Fibroblast of villous mesenchyme (primary cell): ENCODE measurements at places on chromosomes 4 and X. TPM values are rescaled to one million over a fixed set of nuclear protein-coding genes. Genes with fewer than 3 reads are reported as not detected.

GPR119 gene
- not detected in 2 replicates for total RNA-seq

NAP1L3 gene
- total RNA-seq = 5.5 and 9.1 TPM in 2 replicates

STOX2 gene
- total RNA-seq = 0.43 and 0.97 TPM in 2 replicates

TEX13D gene
- not detected in 2 replicates for total RNA-seq

FAM47A gene
- total RNA-seq = not detected in 2 replicates

PDE6B gene
- total RNA-seq = under 0.01 TPM in 1 of 2 replicates, not detected in the other

TCEANC gene
- total RNA-seq = 2.3 and 5.2 TPM in 2 replicates

CAPN6 gene
- 0.97 and 1.3 TPM in 2 replicates for total RNA-seq

ADAMTS3 gene
- total RNA-seq = 2.6 and 3.0 TPM in 2 replicates

SCD5 gene
- total RNA-seq = 2.3 and 6.9 TPM in 2 replicates

ZNF157 gene
- total RNA-seq = under 0.01 TPM in 2 replicates

TKTL2 gene
- total RNA-seq = under 0.01 TPM in 1 of 2 replicates, not detected in the other

SMR3A gene
- total RNA-seq = not detected in 2 replicates

OPHN1 gene
- total RNA-seq = 9.0 and 13.0 TPM in 2 replicates

DNA sequence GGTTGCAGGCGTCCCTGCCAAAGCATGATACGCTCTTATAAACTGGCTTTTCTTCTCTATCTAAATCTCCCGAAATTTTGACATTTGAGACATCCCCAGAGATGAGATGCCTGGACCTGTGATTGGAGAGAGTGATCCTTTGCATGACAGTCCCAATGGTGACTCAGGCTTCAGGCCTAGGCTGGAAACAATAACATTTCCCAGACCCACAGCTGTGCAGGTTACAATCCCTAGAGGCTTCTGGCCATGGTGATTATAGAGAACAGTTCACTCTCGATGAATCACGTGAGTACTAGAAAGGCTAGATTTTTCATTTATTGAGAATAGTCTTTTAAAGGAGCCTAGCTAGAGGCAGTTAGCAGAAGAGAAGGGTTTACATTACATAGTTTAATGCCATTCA is 75.9 kb downstream of the SPATA18 start:
- DNase-seq = no peak

DNA sequence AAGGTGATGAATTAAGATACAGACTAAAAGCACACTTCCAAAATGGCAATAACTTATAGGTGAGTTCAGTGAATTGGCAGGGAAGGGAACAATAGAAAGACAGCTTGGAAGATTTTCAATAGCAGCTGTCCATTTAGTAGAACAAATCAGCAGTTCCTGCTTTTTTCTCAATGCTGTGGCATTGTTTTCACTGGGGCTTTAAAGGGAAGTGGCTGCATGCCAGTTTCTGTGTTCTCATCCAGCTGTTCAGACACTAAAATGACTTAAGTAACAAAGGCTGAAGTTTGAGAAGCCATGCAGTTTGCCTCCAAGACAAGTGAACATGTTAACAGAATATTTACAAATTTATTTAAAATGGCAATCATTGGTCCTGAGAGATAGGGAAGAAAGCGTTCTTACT is 291.9 kb downstream of the FAM47A start:
- no peak for DNase-seq

DNA sequence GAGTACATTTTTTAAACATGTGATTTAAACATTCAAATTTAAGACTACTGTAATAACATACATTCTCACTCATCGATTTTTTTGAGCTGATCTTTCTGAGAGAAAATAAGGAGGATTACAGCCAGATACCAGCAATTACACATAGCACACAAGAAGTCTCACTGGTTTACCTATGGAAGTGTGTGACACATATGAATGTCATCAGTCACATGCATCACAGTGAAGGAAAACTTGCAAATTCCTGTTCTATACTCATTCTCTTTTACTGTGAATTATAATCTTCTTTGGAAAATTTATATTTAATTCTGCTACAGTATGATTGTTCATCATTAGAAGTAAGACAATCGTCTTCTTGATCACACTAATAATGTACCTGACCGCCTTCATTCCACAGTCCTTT is 21.3 kb upstream of the BMP2K start:
- no peak for DNase-seq

- peak; percentile 26 for DNase-seq
Observed at GRCh38 chr4:86452924-86453531, 93.2 kb upstream of the MAPK10 start.

GRCh38 chr4:88828842-88829571 is 131.4 kb upstream of the NAP1L5 start:
- peak; percentile 80 for DNase-seq

GRCh38 chr4:71209161-71209560 is 129.7 kb upstream of the SLC4A4 start:
- peak; percentile 60 for DNase-seq

GRCh38 chr4:110634350-110635162 is 11.7 kb upstream of the PITX2 start:
- peak; percentile 84 for DNase-seq

DNA sequence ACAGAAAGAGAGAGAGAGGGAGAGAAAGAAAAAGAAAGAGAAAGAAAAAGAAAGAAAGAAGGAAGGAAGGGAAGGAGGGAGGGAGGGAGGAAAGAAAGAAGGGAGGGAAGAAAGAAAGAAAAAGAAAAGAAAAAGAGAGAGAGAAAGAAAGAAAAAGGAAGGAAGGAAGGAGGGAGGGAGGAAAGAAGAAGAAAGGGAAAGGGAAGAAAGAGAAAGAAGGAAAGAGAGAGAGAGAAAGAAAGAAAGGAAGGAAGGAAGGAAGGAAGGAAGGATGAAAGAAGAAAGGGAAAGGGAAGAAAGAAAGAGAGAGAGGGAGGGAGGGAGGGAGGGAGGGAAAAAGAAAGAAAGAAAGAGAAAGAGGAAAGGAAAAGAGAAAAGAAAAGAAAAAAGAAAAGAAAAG is 10.8 kb downstream of the OPHN1 start:
- no peak for DNase-seq

- DNase-seq = no peak
Observed at GRCh38 chr4:182655340-182655739, 261.8 kb downstream of the DCTD start.

DNA sequence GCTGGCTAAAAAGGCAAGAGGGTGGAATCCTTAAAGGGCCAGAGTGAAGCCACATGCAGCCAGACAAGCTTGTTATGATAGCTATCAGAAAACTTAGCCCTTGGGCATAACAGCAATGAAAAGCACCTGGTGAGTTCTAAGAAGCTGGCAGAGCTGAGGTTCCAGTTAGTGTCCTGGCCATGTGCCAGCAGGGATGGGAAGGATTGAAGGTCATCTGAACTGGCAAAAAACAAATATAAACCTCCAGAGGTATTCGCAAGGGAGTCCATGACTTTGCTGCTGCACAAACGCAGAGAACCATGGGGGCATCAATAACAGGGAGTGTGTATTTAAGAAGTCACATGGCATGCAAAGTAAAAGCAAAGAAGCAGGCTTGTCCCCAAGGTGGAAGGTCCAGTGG is 208.9 kb downstream of the FAM47A start:
- no peak for DNase-seq

- peak; percentile 81 for DNase-seq
Observed at GRCh38 chr4:6840062-6840976, 57.8 kb downstream of the KIAA0232 start.

- DNase-seq = peak; percentile 76
Observed at GRCh38 chrX:15343075-15343476, 7.8 kb upstream of the PIGA start.

DNA sequence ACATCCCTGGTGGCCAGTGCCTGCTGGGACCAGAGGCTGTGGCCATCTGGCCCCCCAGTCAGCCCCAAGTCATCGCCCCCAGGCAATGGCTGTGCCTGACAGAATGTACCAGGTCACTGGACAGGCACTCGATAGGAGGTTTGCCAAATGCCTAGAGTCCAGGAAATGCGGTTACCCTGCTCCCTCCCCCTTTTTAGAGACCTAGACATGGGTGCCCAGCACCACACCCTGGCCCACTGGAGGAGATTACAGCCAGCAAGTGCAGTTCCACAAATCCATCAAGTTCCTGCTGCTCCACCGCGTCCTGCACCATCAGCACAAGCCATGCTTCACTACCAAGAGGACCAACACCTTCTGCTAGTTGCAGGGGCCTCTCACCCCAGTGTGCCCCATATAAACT is 16.2 kb upstream of the ZFX start:
- no peak for DNase-seq

GRCh38 chr4:177010418-177010817 is 217.7 kb upstream of the VEGFC start:
- DNase-seq = no peak

- DNase-seq = no peak
Observed at GRCh38 chrX:148538582-148538981, 38.2 kb downstream of the AFF2 start.

DNA sequence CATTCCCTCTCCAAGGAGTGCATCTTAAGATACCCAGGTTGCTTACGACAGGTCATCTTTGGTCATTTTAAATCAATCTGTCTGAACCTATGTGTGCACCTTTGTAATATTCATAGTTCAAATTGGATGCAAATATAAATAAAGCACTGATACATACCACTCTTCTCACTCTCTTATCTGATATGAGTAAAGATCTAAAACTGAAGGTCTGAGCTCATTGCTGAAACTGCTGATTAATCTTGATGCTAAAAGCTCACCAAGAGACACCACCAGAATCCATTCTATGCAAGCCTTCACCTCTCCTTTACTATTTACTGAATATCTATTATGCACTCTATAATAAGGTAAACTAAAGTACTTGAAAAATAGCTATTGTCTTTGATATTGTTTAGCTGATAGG is 16.6 kb downstream of the HSD17B13 start:
- DNase-seq = no peak

GRCh38 chr4:10123227-10124101 is 6.9 kb upstream of the WDR1 start:
- DNase-seq = peak; percentile 54

DNA sequence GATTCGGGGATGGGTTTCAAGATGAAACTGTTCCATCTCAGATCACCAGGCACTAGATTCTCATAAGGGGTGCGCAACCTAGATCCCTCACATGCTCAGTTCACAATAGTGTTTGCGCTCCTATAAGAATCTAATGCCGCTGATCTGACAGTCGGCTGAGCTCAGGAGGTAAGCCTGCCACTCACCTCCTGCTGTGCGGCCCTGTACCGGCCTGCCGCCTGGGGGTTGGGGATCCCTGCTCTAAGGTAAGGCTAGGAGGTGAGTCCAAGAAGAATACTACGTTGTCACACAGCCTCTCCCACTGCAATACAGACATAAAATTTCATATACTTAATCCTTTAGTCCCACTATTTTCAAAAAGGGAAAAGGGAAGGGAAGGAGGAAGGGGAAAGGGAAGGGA is 213.4 kb upstream of the HCCS start:
- no peak for DNase-seq

- DNase-seq = peak; percentile 33
Observed at GRCh38 chrX:150635952-150636351, 57.2 kb upstream of the MTMR1 start.

DNA sequence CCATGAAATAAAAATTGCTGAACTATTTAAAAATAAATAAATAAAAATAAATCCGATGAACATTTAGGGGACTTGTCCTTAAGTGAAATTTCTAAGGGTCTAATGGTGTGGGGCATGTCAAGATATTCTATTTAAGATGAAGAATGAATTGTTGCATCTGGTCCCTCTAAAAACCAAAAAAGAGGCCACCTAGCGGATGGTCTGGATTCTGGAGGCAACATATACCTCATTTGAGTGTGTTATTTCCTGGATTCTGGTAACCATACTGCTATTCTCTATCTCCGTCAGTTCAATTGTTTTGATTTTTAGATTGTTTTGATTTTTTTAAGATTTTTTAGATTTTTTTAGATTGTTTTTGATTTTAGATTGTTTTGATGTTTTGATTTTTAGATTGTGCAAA is 28.3 kb downstream of the AGTR2 start:
- DNase-seq = no peak

DNA sequence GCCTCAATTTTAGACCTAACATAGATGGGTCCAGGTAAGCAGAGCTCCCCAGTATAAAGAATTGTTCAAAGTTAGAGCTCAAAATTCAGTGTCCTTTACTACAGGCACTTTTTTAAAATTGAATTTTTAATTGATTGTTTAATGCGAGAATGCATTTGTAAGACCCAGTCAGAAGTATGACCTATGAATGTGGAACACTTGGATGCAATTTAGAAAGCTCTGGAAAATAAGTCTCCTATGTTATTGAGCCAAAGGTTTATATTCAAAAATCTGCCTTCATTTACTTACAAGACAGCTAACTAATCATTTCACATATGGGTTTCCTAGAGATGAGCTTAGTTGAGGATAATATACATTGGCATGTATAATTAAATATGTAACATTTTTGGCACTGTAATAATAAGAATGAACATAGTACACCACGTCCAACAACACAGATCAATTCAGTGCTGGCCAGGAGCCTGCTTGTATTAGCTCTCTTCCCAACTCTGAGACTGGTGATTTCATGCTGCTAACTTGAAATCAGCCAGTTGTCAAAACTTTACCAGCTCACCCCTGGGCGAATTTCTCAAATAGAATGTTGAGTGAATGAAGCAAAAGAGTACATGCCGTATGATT is 197.2 kb upstream of the NPY2R start:
- no peak for DNase-seq

DNA sequence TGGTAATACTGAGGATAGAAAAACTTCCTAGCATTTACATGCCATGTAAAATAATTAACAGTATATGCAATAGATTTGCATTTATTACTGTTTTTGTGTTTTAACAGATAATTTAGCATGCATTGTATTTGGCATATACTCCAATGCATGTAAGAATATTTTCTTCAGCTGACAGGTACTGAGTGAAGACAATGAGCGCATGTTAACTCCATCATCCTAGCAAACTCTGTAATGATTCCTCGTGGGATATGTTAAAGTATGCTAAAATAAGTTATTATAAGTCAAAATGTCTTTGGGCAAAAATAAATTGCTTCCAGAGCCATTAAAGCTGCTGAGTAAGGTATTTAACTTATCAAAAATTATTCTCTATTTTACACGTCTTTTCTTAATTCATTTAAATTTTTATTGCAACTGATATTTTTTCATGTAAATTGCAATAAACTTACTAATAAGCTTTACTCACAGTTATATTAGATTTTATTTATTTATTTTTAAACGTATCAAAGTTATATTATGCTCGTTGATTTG is 616.4 kb upstream of the NDST4 start:
- no peak for DNase-seq

- no peak for DNase-seq
Observed at GRCh38 chrX:153862369-153863250, 23.4 kb downstream of the L1CAM start.

DNA sequence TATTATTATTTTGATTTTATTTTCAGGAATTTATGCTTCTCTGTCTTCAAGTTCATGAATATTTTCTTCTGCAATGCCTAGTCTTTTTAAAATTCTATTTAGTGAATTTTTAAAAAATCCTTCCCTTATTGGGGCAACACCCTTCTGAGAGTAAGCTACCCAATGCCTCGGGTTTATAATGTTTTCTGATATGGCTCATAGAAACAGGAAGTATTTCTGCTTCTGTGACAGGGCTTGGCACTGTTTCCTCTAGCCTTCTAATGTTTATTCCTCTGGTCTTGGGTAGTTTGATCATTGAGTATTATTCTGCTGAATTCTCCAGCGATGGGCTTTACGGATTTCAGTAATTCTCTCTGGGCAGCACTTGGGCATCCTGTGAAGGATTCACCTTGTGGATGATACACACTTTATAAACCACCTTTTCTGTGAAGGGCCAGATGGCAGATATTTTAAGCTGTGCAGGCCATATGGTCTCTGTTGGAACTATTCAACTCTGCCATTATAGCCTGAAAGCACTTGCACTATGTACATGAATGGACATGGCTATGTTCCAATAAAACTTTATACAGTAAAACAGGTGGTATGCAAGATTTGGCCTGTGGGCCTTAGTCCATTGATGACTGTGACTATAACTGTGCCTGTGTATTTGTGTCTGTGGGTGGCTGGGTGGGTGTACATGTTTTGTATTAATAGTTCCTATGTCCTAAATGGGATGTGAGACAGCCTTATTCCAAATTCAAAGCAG is 95.9 kb upstream of the FAT1 start:
- DNase-seq = no peak

GRCh38 chr4:74338792-74339333 is 26.1 kb upstream of the EREG start:
- DNase-seq = peak; percentile 92
